ENCODE measurements at places on chromosomes 12 and 14.
A peak's percentile ranks its signal among the peaks of the same experiment; 100 is the strongest.

DNA sequence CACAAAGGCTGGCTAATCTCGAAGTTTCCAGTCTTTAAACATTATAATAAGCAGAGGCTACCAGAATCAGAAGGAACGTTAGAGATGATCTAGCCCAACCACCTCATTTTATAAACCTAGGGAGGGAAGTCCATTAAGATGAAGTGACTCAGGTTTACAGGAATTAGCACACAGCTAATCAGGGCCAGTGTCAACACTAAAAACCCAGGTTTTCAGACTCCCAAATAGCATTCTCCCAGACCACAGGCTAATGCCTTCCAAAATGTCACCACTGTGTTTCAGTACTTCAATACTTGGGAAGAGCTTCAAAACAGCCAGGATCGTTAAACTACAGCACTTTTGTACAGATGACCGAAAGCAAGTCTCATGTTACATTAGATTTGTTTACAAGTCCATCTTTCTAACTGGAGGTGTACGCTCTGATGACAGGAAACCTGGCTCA lies 89.2 kb downstream of the FOXN3 start:
- no peak for DNase-seq

DNA sequence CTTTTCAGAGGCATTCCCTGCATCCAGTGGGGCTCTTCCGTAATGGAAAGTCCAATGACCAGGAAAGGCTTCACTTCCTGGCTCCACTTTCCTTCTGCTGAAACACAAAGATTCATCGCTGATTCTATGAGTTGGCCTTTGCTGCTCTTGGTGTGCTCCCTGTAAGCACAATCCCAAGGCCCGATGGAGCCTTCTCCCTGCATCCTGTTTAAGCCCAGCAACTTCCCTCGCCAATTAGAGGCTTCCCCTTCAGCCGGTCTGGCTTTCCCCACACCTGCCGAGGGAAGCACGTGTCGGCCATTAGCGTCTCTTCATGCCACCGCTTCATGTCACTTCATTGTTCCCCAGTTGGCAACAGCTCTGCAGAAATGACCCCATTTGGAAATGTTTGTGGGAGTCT lies 693.9 kb downstream of the MED13L start:
- no peak for DNase-seq

GRCh38 chr14:47917344-47917954 lies 242.0 kb upstream of the MDGA2 start:
- no peak for DNase-seq

GRCh38 chr12:106583242-106584103 lies 669 bp downstream of the RFX4 start:
- no peak for DNase-seq

GRCh38 chr12:11836282-11837151 lies 187.0 kb downstream of the ETV6 start:
- DNase-seq = no peak

DNA sequence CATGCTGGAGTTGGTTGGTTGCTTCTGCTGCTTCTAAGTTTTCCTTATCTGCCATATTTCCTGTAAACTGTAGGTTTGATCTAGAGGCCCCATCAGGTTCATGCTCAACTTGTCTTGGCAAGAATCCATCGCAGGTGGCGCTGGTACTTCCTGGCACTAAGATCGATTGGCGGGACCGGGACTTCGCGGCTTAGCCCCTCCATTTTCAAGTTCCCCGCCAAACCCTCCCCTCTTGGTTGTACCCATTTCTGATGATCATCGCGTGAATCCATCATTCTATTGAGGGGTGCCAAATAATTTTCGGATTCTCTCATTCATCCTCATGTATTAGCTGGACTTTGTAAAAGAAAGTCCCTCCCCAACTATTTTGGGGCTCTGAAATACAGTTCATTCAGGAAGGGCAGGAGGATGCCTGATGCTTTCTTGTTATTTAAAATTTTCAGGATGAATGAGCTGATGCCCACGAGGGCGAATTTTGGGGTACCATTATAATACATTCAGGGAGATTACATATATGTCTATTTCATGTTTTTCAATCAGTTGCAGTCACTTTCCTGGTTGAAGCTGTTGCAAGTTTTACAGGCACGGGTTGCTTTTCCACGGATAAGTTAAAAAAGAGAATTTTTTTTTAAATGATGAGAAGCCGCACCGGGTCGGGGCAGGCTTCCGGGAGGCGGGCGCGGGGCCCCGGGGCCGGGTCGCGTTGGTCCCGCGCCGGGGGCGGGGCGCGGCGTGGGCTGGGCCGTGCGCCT lies 395 bp upstream of the BRI3BP start:
- no peak for DNase-seq

- DNase-seq = no peak
Measured at GRCh38 chr14:69317780-69318179, 57.8 kb downstream of the GALNT16 start.

- DNase-seq = no peak
Measured at GRCh38 chr12:114165921-114166320, 199.8 kb upstream of the RBM19 start.

DNA sequence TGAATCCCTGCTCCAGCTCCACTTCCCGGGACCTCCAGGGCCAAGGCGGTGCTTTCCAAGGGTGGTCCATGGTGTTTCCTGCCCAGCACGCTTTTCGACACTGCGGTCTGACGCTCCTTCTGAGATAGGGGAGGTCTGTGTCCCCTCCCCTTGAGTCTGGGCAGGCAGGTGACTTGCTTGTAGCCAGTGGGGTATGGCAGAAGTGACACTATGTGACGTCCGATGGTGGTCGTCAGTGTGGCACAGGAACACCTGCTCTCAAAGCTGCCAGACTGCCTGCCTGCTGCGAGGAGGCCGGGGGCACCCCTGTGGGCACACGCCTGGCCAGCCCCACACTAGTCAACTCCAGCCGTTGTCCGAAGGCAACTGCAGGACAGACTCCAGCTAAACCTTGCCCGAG lies 16.0 kb upstream of the TRAF3 start:
- DNase-seq = no peak

DNA sequence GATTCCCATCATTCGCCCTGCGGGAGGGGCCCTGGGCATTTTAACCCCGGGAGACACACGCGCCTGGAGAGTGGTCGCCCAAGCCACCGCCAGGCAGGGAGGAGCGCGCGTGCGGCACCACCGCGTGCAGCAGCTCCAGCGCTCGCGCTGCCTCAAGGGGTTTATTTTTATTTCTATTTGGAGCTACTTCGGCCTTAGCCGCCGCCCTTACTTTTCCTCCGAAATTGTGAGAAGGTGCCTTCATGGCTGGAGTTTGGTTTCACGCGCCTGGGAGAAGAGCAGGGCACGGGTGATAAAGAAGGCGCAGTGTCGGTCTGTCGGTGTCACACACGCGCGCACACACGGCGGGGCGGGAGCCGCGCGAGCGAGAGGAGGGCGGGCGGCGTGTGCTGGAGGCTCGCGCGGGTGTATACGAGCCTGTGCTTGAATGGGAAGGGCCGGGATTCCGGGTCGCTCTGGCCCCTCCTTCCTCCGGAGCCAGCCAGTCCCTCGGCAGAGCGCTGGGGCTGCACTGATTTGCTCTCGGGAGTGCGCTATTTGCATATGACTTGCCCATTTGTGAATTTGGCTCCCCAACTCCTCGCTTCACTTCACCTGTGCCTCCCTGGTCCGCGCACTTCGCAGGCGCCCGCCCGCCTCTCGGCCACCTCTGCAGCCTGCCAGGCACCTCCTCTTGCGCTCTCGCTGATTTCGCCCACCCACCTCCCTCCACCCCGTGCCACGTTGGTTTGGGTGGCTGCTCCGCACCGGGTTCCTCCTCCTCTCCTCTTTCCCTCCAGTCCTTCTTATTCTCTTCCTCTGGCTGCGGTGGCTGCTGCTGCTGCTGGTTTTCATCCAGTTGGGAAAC lies 932.3 kb downstream of the DIO2 start:
- peak; percentile 85 for DNase-seq

- DNase-seq = no peak
Measured at GRCh38 chr12:61869796-61870195, 390.4 kb upstream of the USP15 start.

DNA sequence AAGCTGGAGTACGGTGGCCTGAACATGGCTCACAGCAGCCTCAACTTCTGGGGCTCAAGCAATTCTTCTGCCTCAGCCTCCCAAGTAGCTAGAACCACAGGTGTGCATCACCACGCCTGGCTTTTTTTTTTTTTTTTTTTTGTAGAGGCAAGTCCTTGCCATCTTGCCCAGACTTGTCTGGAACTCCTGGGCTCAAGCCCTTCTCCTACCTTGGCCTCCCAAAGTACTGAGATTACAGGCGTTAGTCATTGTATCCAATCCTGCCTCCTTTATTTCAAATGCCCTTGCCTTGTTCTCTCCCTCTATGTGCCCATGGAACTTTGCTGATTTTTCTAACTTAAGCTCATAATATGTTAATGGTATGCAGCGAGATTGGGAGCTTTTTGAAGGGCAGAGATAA lies 49.2 kb upstream of the PRICKLE1 start:
- no peak for DNase-seq

DNA sequence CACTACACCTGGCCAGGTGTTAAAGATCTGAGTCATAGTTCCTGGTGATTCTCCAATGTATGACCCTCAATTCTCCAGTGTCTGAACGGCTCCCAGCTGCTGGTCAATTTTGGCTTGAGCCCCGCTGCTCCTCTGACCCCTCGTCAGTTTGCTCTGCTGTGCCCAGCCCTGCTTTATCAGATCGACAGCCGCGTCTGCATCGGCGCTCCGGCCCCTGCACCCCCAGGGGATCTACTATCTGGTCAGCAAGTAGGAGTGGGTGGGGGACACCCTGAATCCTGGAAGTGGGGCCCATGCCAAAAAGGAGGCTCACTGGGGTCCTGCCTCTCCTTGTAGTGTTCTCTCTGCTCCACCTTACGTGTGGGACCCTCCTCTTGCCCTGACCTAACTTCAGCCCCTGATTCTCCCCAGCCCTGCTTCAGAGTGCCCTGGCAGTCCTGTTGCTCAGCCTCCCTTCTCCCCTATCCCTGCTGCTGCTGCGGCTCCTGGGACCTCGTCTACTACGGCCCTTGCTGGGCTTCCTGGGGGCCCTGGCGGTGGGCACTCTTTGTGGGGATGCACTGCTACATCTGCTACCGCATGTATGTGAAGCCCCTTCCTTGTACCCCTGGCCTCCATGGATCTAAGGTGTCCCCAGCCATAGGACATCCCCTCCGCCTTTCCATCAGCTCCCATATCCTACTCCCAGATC lies 5.0 kb downstream of the SLC39A5 start:
- DNase-seq = no peak

- DNase-seq = no peak
Measured at GRCh38 chr12:30200864-30201263, 417.1 kb upstream of the TMTC1 start.

- no peak for DNase-seq
Measured at GRCh38 chr14:68042586-68043210, 223.1 kb downstream of the RAD51B start.

DNA sequence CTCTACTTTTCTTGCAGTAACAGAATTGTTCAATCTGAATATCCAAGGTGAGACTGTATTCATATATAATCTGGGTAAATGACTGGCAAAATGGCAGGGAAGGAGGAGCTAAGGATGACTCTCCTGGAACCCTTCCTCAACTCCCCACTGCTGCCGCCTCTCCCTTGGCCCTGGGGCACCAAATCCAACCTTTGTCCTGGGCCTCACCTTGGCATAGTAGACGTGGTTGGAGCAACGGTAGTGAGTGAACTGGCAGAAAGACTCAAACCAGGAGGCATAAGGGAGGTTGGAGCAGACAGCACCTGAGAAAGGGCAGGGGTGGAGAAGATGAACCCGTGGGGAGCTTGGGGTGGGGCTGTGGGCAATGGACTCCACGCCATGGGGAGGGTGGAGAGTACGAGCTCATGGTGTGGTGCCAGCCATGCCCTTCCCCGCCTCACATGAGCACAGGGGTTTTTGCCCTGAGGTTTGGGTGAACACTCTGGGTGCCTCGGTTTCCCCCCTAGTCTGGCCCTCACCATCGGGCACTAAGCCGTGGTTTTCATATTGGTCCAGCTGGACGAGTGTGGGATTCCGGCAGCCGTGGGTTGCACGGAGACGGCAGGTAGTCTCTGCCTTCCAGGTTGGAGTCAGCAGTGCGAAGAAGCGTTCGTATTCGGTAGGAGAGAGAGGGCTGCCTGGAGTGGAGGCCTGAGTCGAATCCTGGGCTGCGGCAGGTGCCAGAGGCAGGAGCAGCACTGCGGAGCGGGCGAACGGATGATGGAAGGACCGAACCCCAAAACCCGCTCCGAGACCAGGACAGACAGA lies 753 bp downstream of the ACRBP start:
- no peak for DNase-seq

Measured in anterior cingulate cortex (tissue), 58 donors.